Non-pigmented ciliary epithelial cell (primary cell): ENCODE measurements at places on chromosomes 2 and 18.

GRCh38 chr2:232901736-232902578 is 31.9 kb downstream of the SNORC start:
- peak; percentile 76 for DNase-seq

- DNase-seq: no peak
These were observed 64.0 kb downstream of the RTN4 start for GRCh38 chr2:54986264-54986663.

DNA sequence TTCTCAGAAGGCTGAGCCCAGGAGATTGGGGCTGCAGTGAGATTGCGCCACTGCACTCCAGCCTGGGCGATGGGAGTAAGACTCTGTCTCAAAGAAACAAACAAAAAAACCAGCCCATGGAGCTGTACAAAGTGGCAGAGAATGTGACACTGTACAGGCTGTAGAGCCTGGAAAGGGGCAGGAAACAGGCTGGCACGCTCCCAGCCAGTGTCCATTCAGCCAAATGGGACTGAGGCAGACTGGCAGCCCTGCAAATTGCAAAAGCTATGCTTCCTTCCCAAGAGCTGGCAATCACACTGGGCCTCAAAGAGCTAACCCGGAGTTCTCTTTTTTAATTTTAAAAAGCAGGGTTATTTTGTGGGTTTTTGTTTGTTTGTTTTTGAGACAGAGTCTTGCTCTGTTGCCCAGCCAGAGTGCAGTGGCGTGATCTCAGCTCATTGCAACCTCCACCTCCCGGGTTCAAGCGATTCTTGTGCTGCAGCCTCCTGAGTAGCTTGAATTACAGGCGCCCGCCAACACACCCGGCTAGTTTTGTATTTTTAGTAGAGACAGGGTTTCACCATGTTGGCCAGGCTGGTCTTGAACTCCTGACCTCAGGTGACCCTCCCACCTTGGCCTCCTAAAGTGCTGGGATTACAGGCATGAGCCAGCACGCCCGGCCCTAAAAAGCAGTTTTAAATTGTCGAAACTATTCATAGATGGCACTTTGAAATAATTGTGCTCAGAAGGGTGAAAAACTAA is 42.8 kb downstream of the SCRN3 start:
- no peak for DNase-seq

- DNase-seq: no peak
These were observed 81.9 kb upstream of the CHRNA1 start for GRCh38 chr2:174846218-174846617.

GRCh38 chr2:159832026-159832425 is 34.0 kb upstream of the CD302 start:
- DNase-seq: no peak

DNA sequence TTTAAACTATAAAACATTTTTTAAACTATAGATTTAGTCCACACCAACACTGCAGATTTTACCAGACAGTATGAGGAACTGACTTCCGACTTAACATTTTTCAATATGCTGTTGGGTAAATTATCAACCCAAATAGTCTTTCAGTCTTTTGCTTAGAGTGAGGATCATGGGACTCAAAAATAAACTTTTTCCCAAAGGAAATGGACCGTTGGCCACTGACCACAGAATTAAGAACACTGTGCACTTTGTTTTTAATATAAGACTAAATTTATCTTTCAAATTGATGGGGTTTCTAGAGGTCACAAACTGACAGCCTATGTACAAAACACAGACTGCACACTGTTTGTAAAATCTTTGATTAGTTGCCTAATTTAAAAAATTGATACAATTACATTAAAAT is 44.9 kb downstream of the FIGN start:
- no peak for DNase-seq

- no peak for DNase-seq
These were observed 1.5 kb downstream of the HOXD1 start for GRCh38 chr2:176189681-176190641.

DNA sequence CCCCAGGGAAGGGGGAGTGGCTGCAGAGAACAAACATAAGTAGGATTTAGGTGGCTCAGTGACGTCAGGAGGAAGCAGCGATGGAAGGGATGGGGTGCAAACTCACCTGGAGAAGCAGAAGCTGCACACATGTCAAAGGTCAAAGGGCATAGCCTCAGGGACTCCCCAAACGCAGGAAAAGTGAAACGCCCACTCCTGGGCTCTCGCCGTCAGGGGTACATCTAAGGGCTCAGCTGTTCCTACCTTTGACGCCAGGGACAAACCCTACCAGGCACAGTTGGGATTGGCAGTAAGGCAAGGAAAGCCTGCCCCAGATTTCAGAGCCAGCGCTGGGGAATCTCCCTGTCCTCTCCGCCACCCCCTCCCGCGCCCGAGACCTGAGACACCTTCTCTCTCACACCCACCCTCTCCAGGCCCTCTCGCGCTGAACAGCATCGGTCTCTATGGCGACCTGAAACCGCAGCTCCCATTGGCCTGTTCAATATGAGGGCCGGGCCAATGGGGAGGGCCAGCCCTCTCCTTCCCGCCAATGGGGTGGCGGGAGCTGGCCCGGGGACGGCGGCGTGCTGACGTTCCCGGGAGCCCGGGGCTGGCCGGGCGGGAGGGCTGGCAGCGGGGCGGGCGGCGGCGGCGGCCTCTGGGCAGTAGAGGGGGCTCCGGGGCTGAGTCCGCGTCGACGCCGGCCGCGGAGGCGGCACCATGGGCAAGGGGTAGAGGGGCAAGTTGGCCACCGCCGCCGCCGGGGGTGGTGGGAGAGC is at the start of the genes CCDC148 and PKP4:
Gene CCDC148 (minus strand): TSS at position 445 of the 758 bp plus-strand sequence. CDS start 314 bp downstream, at position 131.
Gene PKP4 (plus strand): TSS at position 644 of the 758 bp plus-strand sequence. CDS start 76,233 bp downstream, outside the sequence.
- DNase-seq: peak; percentile 62

GRCh38 chr2:134217924-134218323 is 35.9 kb upstream of the MGAT5 start:
- DNase-seq: no peak

DNA sequence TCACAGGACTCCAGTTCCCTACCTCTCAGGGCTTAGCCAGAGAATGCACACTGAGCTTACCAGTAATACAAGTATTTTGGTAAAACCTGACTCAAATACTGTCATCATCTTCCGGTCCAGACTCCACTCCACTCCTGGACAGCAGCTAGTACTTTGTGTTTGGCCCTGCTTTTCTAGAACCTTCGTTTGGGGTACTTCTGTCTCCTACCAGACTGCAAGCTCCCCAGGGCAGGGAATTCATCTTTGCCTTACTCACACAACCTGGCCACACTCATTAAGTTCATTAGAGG is 108.9 kb upstream of the CDC42EP3 start:
- no peak for DNase-seq

DNA sequence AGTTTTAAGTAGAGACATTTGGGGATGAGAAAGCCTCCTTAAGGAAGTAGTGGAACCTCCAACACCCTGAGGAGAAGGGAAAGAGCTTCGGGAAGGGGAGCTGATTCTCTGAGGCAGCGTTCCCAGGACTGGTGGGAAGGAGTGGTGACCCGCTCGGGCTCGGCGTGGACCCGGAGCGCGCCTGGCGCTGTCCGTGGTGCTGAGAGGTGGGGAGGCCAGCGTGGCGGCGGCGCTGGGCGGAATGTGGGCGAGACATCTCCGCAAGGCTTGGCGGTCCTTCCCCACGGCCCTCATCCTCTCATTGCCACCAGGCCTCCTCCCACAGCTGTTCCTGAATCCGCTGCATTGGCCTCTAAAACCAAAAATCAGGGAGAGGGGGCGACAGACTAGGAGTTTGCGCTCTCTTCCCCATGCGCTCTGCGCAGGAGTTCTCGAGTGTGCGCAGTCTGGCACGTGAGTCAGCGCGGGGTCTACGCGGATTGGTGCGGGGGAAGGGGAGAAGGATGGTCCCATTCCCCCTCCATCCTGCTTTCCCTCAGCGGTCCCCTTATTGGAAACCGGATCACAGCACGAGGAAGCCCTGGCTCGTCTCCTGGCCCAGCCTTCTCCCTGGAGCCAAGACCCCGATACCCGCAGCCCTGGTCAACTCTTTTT is 857 bp downstream of the RESP18 start:
- DNase-seq: no peak

DNA sequence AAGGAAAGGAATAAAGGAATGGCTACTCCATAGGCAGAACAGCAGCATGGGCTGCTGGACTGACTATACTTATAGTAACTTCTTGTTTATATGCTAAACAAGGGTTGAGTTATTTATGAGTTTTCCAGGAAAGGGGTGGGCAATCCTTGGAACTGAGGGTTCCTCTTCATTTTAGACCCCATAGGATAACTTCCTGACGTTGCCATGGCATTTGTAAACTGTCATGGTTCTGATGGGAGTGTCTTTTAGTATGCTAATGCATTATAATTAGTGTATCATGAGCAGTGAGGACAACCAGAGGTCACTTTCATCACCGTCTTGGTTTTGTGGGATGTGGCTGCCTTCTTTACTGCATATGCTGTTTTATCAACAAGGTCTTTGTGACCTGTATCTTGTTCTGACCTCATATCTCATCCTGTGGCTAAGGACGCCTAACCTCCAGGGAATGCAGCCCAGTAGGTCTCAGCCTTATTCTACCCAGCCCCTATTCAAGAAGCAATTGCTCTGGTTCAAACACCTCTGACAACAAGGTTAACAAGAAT is 98.6 kb upstream of the CABLES1 start:
- no peak for DNase-seq

DNA sequence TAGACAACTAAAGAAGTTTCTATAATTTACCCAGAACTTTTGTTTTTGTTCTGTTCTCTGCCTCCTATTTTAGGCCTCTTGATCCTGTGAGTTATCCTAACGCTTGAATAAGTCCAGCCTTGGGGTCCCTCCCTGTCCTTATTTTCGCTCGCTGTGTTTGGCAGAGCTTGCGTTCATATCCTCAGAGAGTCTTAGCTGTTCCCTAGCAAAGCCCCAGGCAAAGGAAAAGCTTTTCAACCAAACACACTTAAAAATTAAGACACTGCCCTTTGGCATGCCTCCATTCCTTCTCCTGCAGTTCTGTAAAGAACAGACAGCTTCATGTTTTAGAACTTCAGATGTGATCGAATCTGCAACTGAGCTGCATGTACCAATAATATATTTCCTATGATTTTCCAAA is 517.2 kb downstream of the SUCLG1 start:
- DNase-seq: no peak

DNA sequence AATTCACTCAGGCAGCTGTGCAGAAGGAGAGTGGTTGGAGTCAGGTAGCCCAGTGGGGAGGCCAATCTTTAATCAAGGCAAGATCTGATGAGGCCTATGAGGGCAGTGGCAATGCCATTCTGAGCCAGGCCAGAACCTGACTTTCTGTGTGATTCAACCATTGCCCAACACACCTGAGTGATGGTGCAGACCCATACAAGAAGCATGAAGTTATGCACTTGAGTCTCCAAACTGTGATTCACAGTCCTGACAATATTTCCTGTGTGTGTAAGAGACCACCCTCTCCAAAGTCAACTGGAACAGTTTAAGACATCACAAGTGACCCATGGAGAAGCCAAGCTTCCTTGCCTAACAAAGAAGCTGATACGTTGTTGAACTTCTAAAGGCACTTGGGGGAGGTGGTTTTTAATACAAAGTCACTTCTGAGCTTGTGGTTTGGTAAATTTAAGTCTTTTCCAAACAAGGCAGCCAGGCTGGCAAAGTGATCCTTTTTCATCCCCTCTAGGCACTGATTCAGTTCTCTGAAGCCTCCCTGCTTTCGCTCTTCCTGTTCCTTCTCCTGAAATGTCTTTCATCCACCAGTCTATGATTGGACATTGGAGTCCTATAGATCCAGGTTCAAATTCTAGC is 49.0 kb downstream of the VSNL1 start:
- no peak for DNase-seq

GRCh38 chr2:47264143-47264542 is 109.0 kb upstream of the STPG4 start:
- no peak for DNase-seq

DNA sequence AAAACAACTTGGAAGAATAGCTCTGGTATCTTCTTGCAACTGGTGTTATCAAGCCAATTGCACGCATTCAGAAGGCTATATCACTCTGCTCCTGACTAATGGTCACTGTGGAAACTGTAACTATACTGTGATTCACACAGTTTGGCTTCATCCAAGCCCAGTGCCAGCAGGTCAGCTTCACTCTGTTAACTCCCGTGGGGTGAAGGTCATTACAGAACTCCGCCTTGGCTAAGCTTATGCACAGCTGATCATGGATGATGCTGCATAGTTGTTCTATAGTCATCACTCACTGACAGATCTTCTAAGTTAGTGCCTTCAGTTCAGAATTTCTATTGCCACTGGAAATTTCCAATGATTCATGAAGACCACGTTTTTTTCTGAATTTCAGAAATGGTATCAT is 497.2 kb upstream of the NETO1 start:
- DNase-seq: peak; percentile 48

- DNase-seq: no peak
These were observed 17.4 kb downstream of the ASPRV1 start for GRCh38 chr2:69943843-69944525.

GRCh38 chr2:135951041-135951583 is 34.3 kb downstream of the DARS1 start:
- no peak for DNase-seq

- no peak for DNase-seq
These were observed 435.7 kb downstream of the TXNL1 start for GRCh38 chr18:56202678-56203077.

- DNase-seq: no peak
These were observed 71.4 kb upstream of the ZNF385B start for GRCh38 chr2:179932786-179933185.

- no peak for DNase-seq
These were observed 278.2 kb downstream of the SOX11 start for GRCh38 chr2:5970347-5970746.

DNA sequence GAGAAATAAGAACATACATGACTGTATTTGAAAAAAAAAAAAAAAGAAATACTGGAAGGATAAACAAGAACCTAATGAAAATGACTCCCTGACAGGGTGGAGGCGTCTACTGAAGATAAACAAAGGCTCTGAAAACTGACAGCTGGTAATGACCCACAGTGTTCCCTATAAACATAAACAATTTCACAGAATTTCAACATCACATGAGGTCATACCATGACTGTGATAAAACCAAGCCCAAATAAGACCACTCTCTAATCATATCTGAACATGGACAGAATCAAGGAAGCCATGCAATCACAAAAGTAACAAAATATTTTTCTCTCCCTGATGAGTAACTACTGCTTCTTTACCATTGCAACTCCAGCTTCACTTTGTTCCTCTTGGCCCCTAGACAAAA is 159.3 kb downstream of the FAM124B start:
- no peak for DNase-seq

DNA sequence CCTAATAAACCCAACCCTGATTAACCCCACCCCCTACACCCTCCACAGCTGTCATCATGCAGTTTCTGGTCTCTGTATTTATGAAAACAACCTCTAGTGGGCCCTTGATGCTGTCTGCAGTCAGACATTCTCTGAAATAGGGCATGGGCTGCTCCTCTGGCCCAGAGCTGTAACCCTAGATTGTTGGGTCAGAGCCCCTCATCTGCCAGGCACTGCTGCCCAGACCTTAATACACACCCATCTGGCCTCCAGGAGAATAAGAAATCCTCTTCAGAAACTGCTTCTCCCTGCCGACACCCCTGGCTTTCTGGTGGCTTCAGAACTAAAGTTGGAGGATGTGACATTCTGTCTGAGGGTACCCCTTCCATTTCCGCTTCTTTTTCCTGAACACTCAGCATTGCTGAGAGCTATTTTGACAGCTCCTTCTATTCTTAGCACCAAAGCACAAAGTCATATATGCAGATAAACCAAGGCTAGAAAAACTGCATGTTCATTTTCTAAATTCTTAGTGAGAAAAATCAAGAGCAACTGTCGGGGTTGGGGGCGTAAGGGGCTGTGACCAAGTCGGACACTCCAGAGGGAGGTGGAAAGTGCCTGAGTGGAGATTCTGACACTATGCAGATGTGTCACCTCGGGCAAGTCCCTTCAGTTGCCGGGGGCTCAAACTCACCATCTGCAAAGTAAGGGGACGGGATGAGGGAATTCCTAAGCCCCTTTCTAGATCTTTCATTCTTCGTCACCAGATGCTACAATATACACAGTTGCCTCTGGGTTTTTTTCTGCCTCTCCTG is 28.7 kb downstream of the SRSF7 start:
- DNase-seq: no peak
